ENCODE measurements at places on chromosomes 6 and 20.

GRCh38 chr20:35274172-35275092 lies 3.5 kb downstream of the MMP24OS start:
- no peak for DNase-seq

DNA sequence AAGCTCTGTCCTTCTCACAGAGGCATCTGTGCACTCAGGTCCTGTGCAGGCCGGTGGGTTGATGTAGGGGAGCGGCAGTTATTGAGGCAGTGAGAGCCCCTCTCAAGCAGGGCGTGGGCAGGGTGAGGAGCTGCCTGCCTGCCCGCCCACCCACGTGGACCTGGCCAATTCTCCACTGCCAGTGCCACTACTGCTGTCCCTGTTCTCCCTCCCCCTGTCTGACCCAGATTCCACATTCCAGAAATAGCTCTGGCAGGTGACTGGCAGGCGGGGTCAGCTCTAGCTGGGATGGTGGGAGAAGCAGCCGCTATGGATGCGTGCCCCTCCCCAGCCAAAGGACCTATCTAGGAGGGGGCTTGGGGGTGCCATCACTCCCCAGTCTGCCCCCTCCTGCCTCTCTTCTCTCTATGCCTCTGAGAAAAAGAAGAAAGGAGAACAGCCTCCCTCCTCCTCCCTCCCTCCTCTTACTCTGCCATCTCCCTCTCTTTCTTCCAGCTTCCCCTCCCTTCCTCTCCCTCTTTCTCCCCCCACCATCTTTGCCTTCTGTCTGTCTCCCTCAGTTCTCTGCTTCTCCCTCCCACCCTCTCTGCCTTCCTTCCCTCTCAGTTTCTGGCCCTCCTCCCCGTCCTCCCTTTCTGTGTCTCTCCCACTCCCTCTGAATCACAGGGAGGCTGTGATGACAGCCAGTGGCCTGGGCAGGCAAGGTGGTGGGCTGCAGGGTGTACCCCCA lies 86.5 kb upstream of the MYL9 start:
- no peak for DNase-seq

DNA sequence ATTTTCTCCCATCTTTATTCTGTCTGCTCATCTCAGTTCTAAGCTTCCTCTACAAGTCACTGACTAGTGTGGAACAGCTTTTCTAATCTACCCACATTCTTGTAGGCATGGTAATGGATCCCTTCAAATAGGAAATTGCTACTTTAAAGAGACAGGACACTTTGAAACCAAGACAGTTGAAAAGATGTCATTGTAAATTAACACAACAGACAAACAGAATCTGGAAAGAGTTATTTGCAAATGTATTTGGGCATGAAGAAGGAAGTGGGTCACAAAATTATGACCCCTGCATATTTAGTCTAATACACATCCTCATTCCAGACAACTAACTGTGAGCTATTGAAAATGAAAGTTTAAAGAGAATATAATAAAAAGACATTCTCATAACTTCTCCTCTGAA lies 298.2 kb upstream of the MARCKS start:
- no peak for DNase-seq

DNA sequence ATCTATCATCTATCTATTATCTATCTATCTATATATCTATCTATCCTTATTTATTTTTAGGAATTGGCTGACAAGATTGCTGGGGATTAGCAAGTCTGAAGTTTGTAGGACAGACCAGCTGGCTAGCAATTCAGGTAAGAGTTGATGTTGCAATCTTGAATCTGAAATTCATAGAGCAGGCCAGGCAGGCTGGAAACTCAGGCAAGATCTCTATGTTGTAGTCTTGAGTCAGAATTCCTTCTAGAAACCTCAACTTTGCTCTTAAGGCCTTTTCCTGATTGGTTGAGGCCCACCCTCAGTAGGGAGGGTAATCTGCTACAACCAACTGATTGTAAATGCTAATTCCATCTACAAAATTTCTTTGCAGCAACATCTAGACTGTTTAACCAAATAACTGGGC lies 19.2 kb downstream of the MAPK13 start:
- DNase-seq = no peak

- no peak for DNase-seq
These were observed 83.9 kb upstream of the DUSP22 start for GRCh38 chr6:208364-208763.

DNA sequence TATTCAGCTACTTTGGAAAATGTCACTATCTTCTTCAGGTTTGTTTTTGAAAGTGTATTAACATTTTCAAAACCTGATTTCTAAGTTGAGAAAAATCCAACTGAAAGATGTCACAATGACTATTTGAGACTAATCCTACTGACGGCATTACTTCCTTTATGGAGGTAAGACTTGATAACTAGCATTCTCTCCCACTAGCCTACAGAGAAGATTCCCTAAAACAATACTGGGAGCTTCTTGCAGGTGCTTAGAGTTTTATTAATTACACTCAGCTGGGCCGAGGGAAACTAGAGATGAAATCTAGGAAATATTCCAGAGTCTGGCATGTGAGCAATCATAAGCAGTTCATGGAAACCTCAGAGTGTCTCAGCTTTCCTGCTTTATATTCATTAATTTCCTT lies 114.0 kb downstream of the LCA5 start:
- no peak for DNase-seq

DNA sequence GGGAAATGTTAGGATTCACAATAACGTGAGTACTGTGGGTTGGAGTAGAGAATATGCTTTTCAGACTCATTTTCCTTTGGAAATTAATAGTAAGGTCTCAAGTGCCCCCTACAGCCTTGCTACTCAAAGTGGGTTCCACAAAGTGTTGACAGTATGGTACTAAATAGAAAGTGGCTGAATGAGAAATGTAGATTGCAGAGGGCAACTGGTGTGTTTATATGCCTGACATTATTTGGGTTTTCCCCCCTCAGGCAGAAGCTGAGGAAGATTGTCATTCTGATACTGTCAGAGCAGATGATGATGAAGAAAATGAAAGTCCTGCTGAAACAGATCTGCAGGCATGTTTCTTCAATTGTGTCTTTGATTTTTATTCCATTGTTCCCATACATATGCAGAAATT lies 5.6 kb downstream of the FBXO9 start:
- no peak for DNase-seq

GRCh38 chr20:17936286-17936760 lies 32.3 kb downstream of the SNX5 start:
- DNase-seq = no peak

DNA sequence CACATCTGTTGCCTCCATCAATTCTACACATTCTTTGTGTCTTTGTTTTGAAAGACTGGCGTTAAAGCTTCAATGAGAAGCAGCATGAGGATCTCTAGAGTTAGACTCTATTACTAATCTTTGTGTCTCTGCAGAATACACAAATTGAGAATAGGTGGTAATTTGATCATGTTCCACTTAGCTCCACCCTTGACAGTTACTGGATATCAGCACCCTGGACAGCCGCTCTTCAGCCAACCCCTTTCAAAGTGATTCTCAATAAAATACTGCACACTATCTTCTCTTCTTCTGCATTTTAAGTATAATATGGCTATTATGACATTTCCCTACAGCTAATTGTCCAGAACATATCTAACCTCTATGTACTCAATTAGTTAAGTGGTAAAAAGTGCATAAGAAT lies 54.3 kb upstream of the CNR1 start:
- no peak for DNase-seq
